ENCODE measurements at places on chromosomes 16 and 17. TPM values are rescaled to one million over a fixed set of nuclear protein-coding genes. Genes with fewer than 3 reads are reported as not detected.

CCL4L2 gene
- total RNA-seq, result not detected

GRCh38 chr17:53462393-53462811, 360.3 kb upstream of the KIF2B start:
- DNase-seq, result no peak

GRCh38 chr17:17590883-17591354, 589 bp downstream of the PEMT start:
- DNase-seq, result no peak

GRCh38 chr16:56451753-56452689, 667 bp downstream of the OGFOD1 start:
- DNase-seq, result no peak

TBC1D3K gene
- not detected for total RNA-seq

PPY gene
- total RNA-seq, result not detected

DNA sequence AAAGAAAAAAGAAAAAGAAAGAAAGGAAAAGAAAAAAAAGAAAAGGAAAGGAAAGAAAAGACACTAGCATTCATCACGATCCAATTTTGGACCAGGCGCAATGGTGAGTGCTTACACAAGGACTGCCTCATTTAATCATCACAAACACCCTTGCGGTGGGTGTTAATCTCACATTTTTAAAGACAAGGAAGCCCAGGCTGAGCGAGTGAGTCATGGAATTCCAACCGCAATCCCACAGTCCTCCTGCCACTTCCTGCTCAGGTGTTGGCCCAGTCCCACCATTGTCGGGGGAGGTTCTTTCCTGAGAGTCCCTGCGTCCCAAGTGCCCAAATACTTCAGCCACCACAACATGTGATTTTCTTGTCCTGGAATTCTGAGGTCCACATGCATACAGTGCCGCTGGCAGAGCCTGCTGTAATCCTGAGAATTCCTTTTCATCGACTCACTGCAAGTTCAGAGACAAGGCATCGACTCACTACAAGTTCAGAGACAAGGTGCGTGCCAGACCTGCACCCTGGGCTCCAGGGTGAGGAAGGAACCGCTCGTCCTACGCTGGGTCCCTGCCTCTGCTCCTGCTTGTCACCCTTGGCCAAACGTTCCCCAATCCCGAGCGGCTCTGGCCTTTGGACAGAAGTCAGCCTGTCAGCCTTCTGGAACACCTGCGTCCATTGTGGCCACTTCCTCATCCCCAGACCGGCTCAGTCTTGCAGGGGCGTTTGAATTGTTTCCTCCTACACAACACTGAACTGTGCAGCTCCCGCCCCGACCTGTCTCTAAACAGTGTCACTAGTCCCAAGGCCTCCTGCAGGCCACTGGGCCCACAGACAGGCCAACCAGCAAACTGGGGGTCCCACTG, 5.8 kb downstream of the ZG16B start:
- no peak for DNase-seq

NACA2 gene
- not detected for total RNA-seq

ABI3 gene
- total RNA-seq, result 6.0 TPM

GRCh38 chr17:75488693-75489510, 26.4 kb downstream of the CASKIN2 start:
- no peak for DNase-seq

PRSS21 gene
- total RNA-seq, result not detected

HYDIN gene
- 2.6 TPM for total RNA-seq

- no peak for DNase-seq
Observed at GRCh38 chr16:17567455-17567854, 96.7 kb upstream of the XYLT1 start.

GRCh38 chr16:65789161-65789945, 577.1 kb upstream of the CDH5 start:
- DNase-seq, result no peak

- no peak for DNase-seq
Observed at GRCh38 chr17:36939802-36940312, 2.6 kb downstream of the LHX1 start.

SOST gene
- 0.24 TPM for total RNA-seq

- no peak for DNase-seq
Observed at GRCh38 chr16:66290431-66290830, 76.1 kb upstream of the CDH5 start.

ADGRG1 gene
- total RNA-seq, result 15.9 TPM

- no peak for DNase-seq
Observed at GRCh38 chr16:55386534-55387296, 62.7 kb downstream of the IRX6 start.

GPR139 gene
- total RNA-seq, result not detected

- DNase-seq, result no peak
Observed at GRCh38 chr16:380762-381011, 1.1 kb downstream of the PGAP6 start.

DNA sequence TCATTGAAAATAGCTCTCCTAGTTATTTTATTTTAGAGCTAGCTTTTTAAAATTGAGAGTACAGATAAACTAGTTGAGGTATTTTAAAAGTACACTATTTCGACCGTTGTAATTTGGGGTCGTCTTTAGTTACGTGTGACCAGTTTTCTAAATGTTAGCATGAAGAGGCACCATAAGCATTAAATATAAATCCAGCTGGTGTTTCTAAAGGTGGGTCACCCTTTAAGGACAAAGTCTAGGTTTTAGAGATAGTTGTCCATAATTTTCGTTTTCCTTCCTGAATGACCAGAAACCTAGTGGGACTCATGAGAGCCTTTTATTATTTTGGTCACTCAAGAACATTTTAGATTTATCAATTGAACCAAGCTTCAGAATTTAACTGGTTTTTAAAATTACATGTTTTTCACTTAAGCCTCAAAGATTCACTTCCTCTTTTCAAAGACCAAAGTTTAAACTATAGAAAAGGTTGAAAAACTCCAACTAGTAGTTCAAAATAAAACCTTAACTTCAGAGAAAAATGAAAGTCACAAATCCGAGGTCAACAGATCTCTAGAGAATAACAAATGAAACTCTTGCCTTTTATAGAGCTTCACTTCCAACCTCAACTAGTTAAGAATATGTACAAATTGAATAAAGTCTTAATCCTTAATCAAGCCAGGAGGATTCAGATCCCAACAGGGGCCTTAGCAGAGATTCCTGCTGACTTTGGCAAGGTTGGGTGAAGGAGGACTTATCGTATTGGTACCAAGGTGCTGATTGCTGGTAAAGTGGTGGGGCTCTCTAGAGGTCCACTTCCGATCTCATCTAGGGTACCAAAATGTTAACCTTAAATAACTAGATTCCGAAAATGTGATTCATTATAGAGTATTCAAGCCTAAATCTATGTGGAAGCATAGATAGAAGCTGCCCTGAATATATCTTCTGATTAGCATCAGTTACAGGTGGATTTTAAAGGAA, 32.5 kb downstream of the PHKB start:
- no peak for DNase-seq
